ENCODE measurements at places on chromosomes 4 and X.

DNA sequence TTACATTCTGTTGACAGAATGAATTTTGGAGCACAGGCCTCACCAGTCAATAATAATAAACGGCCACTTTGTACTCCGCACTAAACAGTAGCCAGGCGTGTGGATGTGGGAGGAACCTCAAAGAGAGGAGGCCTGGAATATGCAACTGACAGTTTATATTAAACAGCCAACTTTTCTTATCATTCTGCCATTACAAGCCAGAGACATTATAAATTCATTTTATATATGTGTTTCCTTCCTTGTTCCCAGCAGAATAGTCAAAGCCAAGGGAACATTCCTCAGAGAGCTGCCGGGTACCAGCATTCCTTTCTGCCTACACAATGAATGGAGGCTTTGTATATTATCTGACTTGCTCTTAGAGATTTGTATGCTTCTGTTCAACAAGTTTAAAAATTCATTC lies 436.5 kb upstream of the FTHL17 start:
- no peak for DNase-seq

- no peak for DNase-seq
Measured at GRCh38 chr4:169618286-169618685, 2.1 kb upstream of the CLCN3 start.

DNA sequence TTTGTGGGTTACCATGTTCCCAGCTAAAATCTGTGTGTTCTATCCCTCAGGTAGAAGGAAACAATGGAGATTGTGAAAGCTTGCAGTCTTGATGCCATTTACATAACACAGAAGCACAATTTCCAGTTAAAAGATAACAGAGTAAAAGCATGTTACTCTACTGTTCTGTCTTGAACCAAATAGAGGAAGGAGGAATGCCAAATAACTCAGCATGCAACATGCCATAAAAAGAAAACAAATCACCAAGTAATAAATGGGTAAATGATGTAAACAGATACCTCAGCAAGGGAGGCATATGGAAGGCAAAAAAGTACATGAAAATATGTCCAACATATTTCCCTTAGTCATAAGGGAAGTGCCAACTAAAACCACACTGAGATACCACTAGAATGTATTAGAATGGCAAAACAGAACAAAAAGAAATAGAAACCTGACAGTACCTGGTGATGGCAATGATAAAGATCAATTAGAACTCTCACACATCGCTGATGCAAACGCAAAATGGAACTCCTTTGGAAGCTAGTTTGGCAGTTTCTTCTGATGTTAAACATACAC lies 502.6 kb upstream of the HS3ST1 start:
- DNase-seq, result no peak

DNA sequence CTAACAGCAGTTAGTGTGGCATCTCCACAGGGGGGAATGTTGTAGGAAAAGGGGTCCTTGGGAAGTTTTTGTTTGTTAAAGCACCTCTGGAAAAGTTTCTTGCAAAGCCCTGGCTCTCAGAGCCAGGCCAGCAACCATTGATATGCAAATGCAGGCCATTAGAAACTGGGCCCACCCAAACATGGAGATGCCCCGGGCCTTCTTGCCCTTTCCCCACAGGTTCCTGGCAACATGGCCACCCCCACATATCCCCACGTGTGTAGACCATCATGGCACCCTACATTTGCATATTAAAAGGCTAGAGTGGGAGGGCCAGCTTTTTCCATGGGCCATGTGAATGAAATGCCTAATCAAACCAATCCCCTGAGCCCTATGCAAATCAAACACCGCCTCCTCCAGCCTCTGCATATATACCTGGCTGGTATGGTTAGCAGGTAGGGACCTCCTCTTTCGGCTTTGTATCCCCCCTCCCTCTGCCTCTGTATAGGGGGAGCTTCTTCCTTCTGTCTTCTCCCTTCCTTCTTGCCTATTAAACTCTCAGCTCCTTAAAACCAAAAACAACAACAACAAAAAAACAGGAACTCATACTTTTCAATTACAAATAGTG lies 44.0 kb upstream of the ZCCHC13 start:
- DNase-seq, result no peak

- no peak for DNase-seq
Measured at GRCh38 chr4:152892974-152893373, 43.1 kb upstream of the FHDC1 start.

GRCh38 chr4:93710847-93711430 lies 117.6 kb upstream of the ATOH1 start:
- no peak for DNase-seq

DNA sequence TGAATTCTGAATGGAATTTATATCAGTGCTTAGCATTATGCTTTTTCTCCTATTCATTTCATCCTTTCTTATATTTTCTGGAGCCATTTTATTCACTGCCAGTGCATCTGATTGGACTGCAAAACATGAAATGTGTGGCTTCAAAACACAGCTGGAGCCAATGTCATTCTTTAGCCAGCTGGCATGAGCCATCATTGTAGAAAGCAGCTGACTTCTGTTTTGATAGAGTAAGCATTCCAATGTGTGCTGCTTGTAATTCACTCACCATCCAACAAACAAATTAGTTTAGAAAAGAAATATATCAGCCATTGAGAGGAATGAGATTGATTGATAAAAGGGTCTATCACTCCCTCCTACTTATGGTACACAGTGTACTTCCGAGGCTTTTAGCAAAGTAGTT lies 2616.0 kb downstream of the ARAP2 start:
- DNase-seq, result no peak

DNA sequence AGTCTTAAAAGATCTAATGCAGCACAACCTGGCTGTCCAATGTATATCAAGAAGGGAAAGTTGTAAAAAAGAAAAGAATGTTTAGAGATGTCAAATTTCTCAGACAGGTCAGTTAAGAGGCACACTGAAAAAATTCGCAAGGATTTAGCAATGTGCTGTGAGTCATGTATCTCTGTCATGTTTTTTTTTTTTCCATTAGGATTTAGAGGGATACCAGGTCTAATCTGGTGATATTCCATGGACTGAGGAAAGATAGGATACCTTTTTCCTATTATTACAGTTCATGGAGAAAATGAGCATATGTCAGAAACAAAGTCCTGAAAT lies 815.4 kb upstream of the PCDH10 start:
- no peak for DNase-seq

- DNase-seq, result no peak
Measured at GRCh38 chr4:498328-498904, 540 bp downstream of the ZNF721 start.

DNA sequence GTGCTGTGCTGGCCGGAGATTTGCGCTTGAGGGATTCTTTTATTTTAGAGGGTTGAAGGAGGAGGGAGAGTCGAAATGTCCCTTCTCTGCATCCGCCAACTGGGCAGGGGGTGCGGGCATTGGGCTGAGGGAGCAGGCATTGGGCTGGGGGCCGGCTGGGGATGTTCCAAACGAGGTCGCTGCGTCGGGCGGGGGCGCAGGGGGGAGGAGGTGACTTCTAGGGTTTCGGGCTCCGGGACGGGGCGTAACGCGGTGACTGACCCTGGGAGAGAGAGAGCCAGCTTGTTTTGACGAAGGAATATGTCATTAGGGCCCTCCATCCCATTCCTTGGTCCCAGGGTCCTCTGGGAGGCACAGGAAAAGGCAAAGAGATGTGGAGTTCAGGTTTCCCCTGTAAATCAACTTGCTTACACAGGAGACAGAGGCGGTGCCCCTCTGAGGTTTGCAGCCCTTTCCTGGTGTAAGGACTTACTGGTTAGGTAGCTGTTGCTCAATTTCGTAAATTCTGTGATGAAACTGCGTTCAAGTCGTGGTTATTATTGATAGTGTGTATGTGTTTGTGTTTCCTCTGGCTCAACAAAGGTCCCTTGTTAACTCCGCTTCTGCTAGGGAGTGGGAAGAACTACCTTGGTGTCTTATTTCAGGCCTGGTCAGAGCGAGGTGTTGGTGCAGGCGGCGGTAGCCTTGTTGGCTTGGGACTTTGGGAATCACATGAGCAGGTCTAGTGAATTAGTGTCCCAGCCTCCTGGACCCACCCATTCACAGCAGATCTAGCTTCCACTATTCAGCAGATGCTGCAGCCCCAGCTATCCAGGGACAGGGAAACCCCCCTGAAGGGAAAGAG lies 716 bp downstream of the FHIP1A start:
- no peak for DNase-seq

GRCh38 chr4:156889616-156890594 lies 81.7 kb downstream of the PDGFC start:
- no peak for DNase-seq

DNA sequence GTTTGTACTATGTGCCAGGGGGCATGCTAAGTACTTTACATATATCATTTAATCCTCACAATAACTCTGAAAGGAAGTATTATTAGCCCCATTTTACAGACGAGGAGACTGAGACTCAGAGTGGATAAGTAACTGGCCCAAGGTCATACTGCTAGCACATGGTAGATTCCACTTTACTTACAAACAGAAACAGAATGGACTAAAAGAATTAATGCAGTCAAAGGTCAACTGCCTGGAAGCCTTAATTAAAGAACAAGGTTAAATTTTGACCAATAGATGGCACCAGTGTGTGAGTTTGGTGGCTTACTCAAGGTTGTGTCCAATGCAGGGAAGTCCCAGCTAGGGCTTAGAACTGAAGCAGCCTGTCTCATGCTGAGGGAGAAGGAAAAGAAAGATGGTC lies 4.7 kb downstream of the RIPPLY1 start:
- DNase-seq, result no peak

GRCh38 chrX:69117876-69118526 lies 47.3 kb downstream of the PJA1 start:
- no peak for DNase-seq

DNA sequence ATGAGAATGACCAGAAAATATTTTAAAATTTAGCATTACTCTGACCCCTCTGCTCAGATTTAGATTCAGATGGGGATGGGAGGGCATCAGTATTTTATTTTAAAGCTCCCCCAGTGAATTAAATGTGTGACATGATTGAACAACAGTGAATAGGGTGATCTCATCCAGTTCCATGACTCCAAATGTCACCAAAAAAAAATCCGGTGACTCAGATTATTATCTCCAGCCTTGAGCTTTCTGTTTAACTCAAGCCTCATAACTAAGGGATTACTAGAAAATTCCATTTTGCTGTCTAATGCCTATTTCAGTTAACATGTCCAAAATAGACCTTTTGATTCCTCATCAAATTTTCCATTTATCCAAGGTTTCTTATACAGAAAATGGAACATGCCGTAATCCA lies 121.8 kb upstream of the TMEM47 start:
- DNase-seq, result no peak

DNA sequence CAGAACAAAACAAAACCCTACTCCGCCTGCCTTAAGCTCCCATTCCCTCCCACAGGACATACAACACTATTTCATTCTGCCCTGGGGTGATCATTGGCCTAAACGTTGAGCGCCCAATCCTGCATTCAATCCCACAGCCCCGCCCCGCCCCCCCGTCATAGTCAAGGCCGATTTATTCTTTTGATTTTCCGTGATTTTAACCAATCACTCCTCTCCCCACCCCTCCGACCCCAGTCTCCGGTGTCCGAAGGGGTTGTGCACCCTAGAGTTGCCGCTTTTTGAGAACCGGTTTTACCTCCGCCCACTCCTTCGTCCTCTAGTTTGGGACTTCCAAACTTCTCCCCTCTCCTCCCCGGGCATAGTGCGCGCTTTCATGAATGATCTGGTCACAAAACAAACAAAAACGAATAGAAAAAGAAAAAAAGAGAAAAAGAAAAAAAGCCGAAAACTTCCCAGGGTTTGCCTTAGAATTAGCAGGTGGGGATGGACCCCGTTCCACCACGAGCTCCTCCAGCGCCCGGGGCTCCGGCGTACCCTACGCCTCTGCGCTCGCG lies 446 bp upstream of the UBE2A start:
- DNase-seq, result no peak

Data from stimulated activated CD4-positive, alpha-beta T cell treated with anti-CD3 and anti-CD28 coated beads, Interleukin-1b, Interleukin-23, amount 100 ng/mL, for 4 hours (primary cell).